ENCODE measurements at places on chromosomes 12 and 14.

- no peak for DNase-seq
These were observed 297.2 kb downstream of the ADGRD1 start for GRCh38 chr12:131250951-131251315.

- DNase-seq: no peak
These were observed 281.9 kb downstream of the CACNA1C start for GRCh38 chr12:2334689-2335088.

GRCh38 chr12:98612696-98613334, 19.3 kb downstream of the SLC25A3 start:
- DNase-seq: no peak

- DNase-seq: no peak
These were observed 19.7 kb downstream of the TSPAN19 start for GRCh38 chr12:85016413-85016812.

DNA sequence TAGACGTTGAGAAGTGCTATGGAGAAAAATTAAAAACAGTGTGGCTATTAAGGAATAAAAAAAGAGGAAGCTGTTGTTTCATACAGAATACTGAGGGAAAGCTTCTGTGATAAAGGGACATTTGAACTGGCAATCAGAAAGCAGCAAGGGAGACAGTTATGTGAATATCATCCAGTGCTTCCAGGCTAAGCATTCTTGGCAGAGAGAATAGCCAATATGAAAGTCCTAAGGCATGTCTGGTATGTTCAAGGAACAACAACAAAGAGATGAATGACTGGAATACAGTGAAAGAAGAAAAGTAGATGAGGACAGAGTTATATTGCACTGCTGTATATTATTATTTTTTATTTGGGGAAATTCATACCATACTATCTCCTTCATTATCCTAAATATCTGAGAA, 23.9 kb downstream of the SCAF11 start:
- DNase-seq: no peak

DNA sequence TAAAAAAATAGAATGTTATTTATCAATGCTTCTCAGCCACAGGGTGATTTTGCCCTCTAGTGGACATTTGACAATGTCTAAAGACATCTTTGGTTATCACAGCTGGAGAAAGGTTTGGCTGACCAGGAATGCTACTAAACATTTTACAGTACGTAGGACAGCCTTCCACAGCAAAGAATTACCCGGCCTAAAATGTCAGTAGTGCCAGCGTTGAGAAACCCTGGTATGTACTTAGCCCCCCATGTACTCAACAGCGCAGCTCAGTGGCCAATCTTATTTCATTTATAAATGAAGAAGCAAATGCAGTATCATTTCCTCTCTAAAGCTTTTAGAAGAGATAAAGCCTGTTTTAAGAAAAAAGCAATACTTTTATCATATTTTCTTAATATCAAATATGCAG, 5.8 kb downstream of the MARK3 start:
- no peak for DNase-seq

GRCh38 chr12:124952295-124952694, 36.6 kb downstream of the DHX37 start:
- DNase-seq: no peak

DNA sequence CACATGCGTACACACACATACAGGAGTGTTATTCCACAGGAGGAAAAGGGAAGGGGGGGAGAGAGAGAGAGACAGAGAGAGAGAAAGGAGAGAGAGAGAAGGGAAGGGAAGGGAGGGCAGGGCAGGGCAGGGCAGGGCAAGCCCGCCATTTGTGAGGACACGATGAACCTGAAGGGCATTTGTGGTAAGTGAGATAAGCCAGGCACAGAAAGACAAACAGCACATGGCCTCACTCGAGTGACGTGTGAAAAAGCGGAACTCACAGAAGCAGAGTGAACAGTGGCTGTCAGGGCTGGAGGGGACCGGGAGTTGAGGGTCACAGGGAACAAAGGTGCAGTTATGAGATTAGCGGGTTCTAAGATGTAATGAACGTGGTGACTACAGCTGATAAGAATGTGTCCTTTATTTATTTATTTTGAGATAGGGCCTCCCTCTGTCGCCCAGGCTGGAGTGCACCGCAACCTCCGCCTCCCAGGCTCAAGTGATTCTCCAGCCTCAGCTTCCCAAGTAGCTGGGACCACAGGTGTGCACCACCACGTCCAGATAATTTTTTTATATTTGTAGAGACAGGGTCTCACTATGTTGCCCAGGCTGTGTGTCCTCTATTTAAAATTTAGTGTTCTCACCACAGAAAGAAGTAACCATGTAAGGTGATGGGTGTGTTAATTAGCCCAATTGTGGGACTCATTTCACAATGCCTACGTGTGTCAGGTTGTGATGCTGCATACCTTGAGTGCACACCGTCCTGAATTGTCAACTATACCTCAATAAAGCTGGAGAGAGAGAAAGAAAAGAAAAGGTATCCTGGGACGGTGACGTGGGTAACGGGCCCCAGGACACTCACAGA, 18.7 kb upstream of the FBRSL1 start:
- DNase-seq: no peak

GRCh38 chr12:92414170-92415070, 268.8 kb upstream of the BTG1 start:
- DNase-seq: no peak

- DNase-seq: no peak
These were observed 24.5 kb downstream of the SLC16A7 start for GRCh38 chr12:59620326-59620725.

DNA sequence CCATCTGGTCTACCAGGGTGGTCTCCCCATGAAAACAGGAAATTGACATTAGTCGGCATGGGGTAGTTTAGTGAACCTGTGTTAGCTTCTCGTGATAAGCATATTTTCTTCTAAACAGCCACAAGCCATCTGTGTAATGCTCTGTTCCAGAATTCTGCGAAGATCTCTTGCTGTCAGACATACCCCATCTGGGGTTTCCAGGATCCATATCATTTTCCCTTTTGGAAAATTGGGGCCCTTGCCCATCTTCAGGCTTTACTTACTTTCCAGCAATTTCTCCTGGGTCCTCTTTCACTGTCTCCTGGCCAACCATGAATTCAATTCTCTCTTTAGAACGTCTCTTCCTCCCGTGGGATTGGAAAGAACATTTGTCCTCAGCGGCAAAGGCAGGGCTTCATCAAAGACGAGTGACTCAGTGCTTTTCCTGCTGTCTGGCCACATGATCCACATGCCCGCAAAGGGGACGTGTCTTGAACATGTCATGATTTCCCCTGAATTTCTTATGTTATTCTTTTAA, 21.4 kb upstream of the NCOR2 start:
- DNase-seq: peak; percentile 38

- no peak for DNase-seq
These were observed 1193.0 kb downstream of the AACS start for GRCh38 chr12:126258190-126258589.

GRCh38 chr14:72594099-72594901, 299.6 kb downstream of the DPF3 start:
- DNase-seq: peak; percentile 10

GRCh38 chr12:131425112-131426075, 285.5 kb upstream of the SFSWAP start:
- no peak for DNase-seq

DNA sequence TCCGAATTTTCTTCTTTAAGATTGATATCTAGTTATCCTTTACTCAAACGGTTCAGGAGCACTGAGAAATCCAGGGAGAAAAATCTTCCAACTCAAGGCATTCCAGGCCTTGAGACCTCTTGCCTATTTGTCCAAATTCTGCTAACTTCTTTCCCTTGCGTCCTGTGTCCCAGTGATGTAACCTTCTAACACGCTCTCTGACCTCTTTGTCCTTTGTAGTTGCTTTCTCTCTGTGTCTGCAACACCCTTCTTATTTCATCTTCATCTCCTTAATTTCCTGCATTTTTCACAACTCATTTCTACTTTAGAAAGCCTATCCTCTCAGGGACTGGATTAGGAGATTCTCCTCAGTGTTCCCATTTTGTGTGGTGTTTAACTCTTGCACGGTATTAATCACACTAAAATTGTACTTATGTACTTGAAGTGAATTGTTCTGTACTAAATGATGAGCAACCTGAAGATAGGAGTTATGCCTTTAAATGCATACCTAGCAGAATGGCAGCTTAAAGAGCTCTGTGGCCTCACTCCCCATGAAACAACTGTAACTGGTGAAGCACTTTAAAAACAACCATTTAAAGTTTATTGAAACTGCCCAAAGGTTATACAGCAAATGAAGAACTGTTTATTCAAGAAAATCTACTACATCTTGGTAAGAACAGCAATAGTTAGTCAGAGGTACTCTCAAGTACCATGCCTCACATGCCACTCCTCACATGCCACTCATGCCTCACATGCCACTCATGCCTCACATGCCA, 7.4 kb upstream of the SNAPC1 start:
- no peak for DNase-seq

- no peak for DNase-seq
These were observed 1.6 kb downstream of the OAS3 start for GRCh38 chr12:112939761-112940381.

DNA sequence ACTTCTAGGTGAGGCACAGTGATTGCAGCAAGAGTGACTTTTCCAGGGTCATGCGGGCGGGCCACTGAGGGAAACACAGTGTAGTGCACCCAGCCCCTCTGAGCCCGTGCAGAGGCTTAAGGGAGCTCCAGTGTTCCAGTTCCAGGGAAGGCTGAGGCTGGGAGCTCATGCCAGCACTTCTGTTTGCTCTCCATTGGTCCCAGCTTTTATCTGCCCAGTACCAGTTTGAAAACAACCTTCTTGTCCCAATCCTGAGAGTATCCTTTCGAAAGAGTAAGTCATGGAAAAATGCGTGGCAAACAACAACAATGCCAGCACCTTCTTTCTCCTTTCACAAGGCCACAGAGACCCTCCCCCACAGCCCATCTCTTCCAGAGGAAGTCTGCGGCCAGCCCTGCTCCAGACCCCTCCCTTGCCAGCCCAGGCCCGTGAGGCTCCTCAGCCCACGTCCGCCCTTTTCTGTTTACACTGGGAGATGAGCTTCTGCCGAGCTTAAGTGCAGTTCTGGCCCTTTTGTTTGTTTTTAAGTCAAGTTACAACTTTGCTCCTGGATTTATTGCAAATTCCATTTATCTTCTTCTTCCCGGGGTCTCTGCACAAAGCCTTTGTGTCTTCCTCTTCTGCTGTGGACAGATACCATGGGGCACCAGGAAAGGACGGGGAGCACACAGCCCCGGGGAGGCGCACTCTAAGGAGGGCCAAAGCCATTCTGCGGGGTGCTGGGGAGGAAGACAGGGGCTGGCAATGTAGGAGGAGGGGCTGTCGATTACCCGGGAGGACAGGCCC, 185.6 kb downstream of the ZFP36L1 start:
- DNase-seq: no peak

- DNase-seq: no peak
These were observed 184.8 kb upstream of the NTF3 start for GRCh38 chr12:5247144-5247543.

DNA sequence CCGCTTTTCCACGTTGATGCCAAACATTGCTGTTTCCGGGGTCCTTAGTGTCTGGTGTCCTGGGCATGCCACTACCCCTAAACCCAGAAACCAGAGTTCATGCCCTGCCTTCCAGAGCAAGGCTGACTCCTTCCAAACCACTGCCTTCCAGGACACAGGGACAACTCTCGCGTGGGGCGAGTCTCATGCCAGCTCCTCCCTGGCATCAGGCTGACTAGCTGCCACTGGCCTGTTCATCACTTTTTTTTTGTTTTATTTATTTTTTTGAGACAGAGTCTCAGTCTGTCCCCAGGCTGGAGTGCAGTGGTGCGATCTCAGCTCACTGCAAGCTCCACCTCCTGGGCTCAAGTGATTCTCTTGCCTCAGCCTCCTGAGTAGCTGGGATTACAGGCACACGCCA, 4.8 kb downstream of the SETD1B start:
- DNase-seq: no peak

DNA sequence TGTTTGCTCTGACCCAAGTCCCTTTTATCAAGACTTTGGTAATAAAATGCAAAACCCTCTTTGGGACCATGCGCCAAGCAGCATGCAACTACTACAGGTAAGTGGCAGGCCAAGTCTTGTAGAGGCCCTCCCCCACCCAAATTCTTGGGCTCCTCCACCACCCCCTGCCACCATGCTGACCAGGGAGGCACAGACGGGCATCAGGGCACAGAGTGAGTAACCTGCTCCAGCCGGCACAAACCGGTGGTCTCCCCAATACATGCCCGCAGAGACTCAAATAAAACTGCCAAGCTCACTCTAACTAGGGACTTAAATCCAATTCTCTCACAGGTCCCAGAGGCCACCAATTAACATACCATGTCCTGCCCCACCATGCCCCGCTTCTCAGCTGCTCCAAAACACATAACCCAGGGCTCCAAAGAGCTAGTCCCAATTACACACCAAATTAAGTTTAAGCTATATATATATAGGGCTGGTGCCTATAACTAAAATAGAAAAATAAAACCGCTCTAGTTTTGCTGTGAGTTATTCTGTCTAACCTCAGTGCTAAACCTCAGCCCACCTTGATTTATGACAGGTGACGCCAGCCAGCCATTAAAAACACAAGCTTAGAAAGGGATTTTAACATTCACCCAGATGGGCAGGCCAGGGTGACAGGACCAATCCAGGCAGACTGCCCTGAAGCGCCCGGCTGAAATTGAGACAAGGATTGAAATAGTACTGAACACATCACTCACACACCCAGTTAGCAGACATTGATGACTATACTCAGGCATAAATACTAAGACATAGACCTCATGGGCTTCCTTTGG, 81.0 kb downstream of the CLMN start:
- no peak for DNase-seq

DNA sequence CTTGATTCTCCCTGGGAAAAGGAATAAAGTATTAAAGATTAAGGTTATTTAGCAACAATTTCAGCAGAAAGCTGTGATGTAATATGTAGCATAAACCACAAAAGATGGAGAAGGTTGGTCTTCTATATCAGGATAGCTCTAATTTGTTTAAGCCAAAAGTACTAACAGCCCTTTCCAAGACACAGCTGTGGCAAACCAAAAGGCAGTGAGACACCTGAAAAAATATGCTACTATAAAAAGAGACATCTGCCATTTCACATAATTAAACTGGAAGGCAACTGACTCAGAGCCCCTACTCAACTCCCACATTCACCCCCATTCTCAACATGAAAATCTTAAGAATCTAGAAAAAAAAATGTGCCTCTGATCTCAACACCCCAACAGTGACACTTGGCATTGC, 390.2 kb upstream of the PRICKLE1 start:
- DNase-seq: no peak

GRCh38 chr12:113241191-113242025, 20.1 kb downstream of the TPCN1 start:
- DNase-seq: no peak

- DNase-seq: no peak
These were observed 40.2 kb upstream of the DICER1 start for GRCh38 chr14:95197551-95197950.

GRCh38 chr12:30450872-30451271, 244.8 kb downstream of the IPO8 start:
- DNase-seq: no peak

GRCh38 chr14:30779210-30779609, 95.1 kb upstream of the COCH start:
- no peak for DNase-seq

- DNase-seq: no peak
These were observed 12.2 kb downstream of the TBX3 start for GRCh38 chr12:114671443-114672411.

- DNase-seq: no peak
These were observed 10.4 kb downstream of the SLC15A4 start for GRCh38 chr12:128813392-128813791.
